ENCODE measurements at places on chromosomes 5 and 9.

GRCh38 chr9:87494970-87495471 lies 2.6 kb upstream of the DAPK1 start:
- no peak for DNase-seq

GRCh38 chr5:148696187-148697036 lies 42.1 kb upstream of the HTR4 start:
- DNase-seq = no peak

- peak; percentile 77 for DNase-seq
Measured at GRCh38 chr5:171661143-171661542, 124.5 kb upstream of the SMIM23 start.

DNA sequence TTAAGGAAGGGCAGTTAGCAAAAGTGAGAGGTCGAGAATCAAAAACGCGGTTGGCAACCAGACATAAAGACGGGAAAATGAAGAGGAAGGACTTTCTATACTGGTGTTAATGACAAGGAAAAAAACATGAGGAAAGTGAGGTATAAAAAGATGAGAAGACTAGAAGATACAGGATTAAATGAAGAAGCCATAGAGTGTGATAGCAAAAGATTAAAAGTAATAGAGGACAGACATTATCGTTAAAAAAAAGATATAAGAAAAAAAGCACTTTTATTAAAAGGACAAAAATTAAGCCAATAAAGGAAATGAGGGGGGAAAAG lies 1.7 kb upstream of the SSBP2 start:
- no peak for DNase-seq

DNA sequence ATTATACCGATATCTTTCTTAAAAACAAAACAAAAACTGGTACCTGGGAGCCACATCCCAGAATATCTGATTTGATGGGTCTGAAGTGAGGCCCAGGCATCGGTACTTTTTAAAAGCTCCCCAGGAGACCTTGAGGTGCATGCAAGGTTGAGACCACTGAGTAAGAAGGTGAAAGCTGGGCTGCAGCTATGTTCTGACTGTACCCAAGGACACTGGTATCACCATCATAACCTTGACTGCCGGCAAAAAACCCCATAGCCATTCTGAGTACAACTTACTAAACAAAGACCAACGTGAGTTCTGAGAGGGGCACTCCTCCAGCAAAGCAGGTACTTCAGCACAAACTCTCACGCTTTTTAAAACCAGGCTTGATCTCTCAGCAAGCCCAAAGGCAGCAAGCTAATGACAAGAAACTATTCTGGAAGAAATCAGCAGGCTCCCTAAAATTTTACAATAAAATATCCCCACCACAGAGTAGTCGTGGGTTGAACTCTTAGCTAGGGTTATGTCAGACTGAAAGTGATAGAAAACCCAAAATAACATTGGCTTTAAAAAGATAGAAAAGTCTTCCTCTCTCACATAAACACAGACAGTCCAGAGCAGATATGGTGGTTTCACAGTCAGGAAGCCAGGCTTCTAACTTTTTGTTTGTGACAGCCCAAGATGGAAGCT lies 263.9 kb downstream of the SAXO1 start:
- no peak for DNase-seq

DNA sequence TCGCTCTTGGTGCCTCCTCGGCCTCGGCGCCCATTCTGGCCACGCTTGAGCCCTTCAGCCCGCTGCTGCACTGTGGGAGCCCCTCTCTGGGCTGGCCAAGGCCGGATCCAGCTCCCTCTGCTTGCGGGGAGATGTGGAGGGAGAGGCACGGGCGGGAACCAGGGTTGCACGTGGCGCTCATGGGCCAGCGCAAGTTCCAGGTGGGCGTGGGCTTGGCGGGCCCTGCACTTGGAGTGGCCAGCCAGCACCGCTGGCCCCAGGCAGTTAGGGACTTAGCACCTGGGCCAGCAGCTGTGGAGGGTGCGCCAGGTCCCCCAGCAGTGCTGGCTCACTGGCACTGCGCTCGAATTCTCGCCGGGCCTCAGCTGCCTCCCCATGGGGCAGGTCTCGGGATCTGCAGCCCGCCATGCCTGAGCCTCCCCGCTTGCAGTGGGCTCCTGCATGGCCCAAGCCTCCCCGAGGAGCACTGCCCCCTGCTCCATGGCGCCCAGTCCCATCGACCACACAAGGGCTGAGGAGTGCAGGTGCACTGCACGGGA lies 106.4 kb downstream of the SMC2 start:
- DNase-seq = no peak

- DNase-seq = no peak
Measured at GRCh38 chr9:133943781-133944745, 48.1 kb downstream of the VAV2 start.

- DNase-seq = no peak
Measured at GRCh38 chr5:66193419-66193818, 49.3 kb downstream of the SREK1 start.

DNA sequence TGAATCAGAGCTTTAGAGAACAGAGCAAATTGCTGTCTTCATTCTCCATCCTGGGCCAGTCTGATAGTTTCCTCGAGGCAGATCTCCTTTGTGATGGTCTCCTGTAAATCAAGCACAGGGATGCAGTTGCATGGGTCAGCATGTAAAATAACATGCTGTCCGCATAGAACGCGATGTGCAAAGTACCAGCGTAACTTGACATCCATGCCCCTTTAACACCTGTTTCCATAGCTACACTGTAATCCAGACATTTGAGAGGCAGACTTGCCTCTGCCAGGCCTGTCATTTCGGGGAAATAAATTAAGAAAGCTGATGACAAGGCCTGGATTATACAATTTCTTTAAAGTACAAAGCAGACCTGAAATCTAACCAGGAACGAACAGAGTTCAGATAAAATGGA lies 413.5 kb downstream of the TLE4 start:
- DNase-seq = no peak

DNA sequence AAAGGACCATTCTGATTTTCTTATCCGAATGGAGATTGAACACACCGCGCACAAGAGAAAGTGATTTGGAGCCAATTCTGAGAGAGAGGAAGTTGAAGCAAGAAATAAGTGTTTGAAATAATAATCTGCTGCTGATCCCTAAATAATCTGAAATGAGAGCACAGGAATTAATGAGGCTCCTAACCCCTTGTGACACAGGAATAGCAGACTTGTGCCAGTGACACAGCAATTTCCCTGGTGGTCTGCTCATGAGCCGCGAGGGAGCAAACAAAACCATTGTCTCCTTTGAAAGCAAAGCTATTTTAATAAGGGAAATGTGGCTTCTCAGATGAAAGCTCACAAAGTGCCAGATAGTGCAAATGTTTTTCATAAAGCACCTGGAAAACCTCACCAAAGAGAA lies 936.1 kb upstream of the WWC1 start:
- no peak for DNase-seq

GRCh38 chr9:106697750-106698502 lies 165.0 kb upstream of the ZNF462 start:
- peak; percentile 85 for DNase-seq

DNA sequence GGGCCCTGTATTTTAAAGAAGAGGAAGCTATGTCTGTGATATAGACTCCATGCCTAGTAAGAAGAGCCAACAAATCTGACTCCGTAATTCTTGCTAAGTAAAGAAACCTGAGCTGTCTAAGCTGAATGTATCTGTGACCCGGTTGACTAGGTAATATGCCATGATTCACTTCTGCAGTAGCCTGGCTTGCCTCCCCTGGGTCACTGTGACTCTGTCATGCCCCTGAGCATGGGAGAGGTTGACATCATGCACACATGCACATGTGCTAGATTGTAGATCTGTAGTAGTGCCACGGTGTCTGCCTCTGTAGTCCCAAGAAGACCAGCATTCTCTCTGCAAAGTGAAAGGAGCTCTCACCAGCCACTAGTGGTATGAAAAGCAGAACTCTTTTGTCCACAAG lies 9.1 kb downstream of the SLC22A5 start:
- DNase-seq = no peak

DNA sequence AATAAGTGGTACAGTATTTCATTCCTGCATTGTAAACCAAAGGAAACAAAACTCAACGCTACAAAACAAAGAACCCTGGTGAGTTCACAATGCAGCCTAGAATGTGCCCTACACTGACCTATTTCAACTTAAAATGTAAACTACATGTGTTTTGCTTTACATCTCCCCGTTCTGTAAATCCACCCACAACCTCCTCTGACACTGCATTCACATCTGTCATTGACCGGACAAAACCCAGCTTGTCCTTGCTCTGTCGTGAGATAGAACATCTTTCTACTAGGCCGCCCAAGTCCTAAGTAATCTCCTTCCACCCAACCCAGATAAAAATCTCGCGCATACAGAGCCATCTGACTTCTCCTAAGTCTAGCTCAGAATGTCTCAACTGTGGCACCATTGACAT lies 6.1 kb upstream of the VLDLR start:
- no peak for DNase-seq

DNA sequence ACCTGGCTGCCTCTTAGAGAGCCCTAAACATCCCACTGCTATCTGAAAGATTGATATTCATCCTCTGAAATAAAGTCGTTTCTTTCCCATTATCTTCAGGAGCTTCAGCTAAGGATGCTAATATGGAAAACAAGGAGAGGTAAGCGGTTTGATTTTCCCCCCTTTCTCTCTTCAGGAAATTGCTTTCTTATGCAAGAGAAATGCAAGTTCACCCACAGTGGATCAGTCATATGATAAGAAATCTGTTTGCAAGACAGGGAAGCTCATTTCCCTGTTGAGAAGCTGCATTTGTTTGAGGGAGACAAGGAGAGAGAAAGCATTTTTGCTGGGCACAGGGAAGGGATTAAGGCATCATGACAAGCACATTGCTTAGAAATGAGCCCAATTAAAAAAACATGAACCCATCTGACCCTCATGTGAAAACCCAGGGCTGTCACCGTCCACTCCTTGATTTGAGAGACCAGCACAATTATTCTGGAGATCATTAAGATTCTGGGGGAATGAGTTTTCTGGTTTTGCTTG lies 53.7 kb upstream of the BOD1 start:
- DNase-seq = peak; percentile 48

- no peak for DNase-seq
Measured at GRCh38 chr9:115520646-115521045, 402.7 kb upstream of the TNC start.
